ENCODE measurements at places on chromosomes 4 and X. TPM values are rescaled to one million over a fixed set of nuclear protein-coding genes. Genes with fewer than 3 reads are reported as not detected.

DNA sequence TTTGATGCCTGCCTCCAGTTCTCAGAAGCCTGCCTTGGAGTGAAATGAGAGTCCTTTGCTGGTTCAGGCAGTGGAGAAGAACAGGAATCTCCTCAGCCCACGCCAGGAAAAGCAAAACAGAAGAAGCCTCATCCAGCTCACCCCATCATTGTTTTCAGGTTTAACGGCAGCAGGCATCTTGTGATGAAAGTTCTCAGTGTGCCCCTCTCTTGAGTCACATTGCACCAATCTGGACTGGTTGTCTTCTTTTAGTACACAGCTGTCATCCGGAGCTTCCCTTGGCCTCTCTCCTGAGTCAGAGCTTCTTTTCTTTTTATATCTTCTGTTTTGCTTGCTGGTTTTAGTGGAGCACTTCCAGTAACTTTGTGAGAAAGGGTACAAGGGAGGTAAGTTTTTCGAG lies 50.9 kb downstream of the TSPAN7 start:
- H3K27ac ChIP-seq: no peak overlapping the region
- H3K36me3 ChIP-seq: no peaks in the 10 kb centered on the region
- no peak for DNase-seq

Gene CYLC1
- total RNA-seq: not detected

DNA sequence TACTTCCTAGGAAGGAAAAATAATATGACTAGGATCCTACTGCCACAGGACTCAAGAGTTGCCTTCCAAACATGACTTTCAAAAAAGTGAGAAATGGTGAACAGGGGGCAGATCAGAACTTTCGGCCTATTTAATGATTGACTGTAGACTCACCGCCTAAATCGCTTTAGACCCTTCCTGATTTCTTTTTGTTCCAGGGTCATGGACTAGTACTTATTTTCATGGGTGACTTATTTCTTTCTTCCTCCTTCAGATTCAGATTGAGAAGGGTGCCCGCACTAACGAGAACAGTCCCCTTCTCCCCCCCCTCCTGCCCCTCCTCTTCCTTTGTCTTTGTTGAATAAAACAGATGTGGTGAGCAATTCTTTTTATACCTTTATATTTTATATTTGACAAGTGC lies 48.0 kb upstream of the KLHL8 start:
- H3K4me3 ChIP-seq: no peak overlapping the region
- no peaks in the 10 kb centered on the region for H3K36me3 ChIP-seq
- no peak for DNase-seq
- H3K4me1 ChIP-seq: no peaks in the 10 kb centered on the region
- no peaks in the 10 kb centered on the region for H3K27me3 ChIP-seq
- H3K27ac ChIP-seq: no peak overlapping the region

Gene STK32B
- total RNA-seq: 0.68 TPM

DNA sequence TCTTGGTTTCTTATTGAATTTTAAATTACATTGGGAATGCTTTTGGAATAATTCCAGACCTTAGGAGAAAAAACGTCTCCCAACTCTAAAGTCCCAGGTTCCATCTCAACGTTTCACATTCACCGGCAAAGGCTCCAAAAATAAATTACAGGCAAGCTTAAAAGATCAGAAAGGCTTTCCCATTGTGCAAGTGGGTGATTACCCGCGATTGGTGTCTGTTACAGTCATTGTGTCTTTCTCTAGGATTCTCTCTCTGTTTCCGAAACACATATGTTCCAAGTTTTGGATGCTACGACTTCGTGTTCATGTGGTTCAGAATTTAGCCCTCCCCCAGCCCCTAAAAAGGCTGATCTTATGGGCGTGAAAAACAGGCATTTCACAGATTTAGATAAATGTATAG lies 41.8 kb downstream of the PALLD start:
- DNase-seq: no peak
- no peaks in the 10 kb centered on the region for H3K4me1 ChIP-seq

- H3K36me3 ChIP-seq: no peaks in the 10 kb centered on the region
- H3K4me3 ChIP-seq: no peak overlapping the region
- H3K27ac ChIP-seq: no peak overlapping the region
- H3K4me1 ChIP-seq: no peaks in the 10 kb centered on the region
Observed at GRCh38 chr4:41323179-41323578, 66.5 kb downstream of the UCHL1 start.

Gene RGN
- total RNA-seq: not detected

Gene TCP11X2
- total RNA-seq: not detected

DNA sequence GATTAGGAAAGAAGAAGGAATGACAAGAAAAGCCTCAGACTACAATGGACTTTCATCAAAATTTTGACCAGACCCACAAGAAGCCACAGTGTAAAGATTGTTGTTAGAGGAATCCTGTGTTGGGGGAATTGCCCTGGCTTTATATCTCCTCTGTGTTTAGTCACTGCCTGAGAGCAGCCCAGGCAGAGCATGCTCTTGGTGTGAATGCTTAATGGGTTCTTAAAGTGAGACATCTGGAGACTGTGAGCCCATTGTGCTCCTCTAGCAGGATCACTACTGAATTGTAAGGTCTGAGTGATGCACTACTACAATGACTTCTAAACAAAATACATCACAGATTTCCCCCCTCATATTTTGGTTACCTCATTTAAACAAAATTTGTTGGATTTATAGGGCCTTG lies 1860.5 kb upstream of the ADGRL3 start:
- H3K36me3 ChIP-seq: no peaks in the 10 kb centered on the region
- no peaks in the 10 kb centered on the region for H3K4me1 ChIP-seq
- H3K27ac ChIP-seq: no peak overlapping the region
- no peak for DNase-seq
- no peaks in the 10 kb centered on the region for H3K27me3 ChIP-seq
- H3K4me3 ChIP-seq: no peak overlapping the region

DNA sequence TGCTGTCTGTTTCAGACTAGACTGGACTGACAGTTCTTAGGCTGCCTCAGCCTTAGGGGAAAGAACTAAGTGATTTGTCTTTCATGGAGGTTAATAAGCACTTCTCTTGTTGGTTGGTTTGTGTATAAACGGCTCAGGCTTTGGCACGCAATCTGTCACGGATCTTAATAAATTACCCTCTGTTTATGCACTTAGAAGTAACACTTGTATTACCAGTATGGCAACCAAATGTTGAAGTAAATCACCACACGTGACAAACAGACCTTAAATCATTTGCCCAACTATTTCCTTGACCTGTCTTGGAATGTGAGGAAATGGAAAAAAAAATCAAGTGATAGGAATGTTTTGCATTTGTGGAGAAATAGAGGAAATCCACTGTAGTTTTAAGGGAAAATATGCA lies 69.9 kb downstream of the TEX13A start:
- no peak overlapping the region for H3K4me3 ChIP-seq
- H3K27ac ChIP-seq: no peak overlapping the region
- no peaks in the 10 kb centered on the region for H3K27me3 ChIP-seq
- no peaks in the 10 kb centered on the region for H3K36me3 ChIP-seq
- H3K4me1 ChIP-seq: no peaks in the 10 kb centered on the region

Gene UVSSA
- total RNA-seq: 29.2 TPM

Gene HTN3
- not detected for total RNA-seq

Gene USP51
- total RNA-seq: 0.68 TPM

- no peak for DNase-seq
- H3K27me3 ChIP-seq: no peaks in the 10 kb centered on the region
- H3K27ac ChIP-seq: no peak overlapping the region
- H3K4me3 ChIP-seq: no peak overlapping the region
Observed at GRCh38 chr4:95215991-95216605, 332.7 kb downstream of the UNC5C start.

Gene PPP1R2C
- not detected for total RNA-seq

- H3K36me3 ChIP-seq: no peaks in the 10 kb centered on the region
- no peak overlapping the region for H3K4me3 ChIP-seq
- H3K27me3 ChIP-seq: no peaks in the 10 kb centered on the region
- DNase-seq: no peak
- no peak overlapping the region for H3K27ac ChIP-seq
Observed at GRCh38 chrX:108399418-108400165, 38.6 kb downstream of the COL4A6 start.

DNA sequence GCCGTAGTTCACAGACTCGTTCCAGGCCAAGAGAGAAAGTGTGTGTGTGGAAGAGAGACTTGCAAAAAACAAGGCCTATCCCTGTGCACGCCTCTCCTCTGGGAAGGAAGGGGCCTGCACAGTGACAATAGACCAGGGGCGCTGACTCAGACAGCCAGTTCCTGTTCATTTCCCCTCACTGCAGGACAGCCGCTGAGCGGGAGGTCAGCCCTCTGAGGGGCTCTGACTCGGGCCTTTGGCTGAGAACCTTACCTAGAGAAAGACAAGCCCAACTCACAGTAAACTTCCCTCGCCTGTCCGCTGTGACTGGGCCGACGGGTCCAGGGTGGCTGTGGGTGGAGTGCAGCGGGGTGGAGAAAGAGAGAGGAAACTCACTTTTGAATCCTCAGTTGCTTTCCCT lies 52.1 kb downstream of the RTL5 start:
- H3K27me3 ChIP-seq: no peaks in the 10 kb centered on the region
- no peaks in the 10 kb centered on the region for H3K4me1 ChIP-seq
- H3K36me3 ChIP-seq: no peaks in the 10 kb centered on the region
- H3K4me3 ChIP-seq: no peak overlapping the region
- no peak overlapping the region for H3K27ac ChIP-seq

Gene GAR1
- 5.3 TPM for total RNA-seq

DNA sequence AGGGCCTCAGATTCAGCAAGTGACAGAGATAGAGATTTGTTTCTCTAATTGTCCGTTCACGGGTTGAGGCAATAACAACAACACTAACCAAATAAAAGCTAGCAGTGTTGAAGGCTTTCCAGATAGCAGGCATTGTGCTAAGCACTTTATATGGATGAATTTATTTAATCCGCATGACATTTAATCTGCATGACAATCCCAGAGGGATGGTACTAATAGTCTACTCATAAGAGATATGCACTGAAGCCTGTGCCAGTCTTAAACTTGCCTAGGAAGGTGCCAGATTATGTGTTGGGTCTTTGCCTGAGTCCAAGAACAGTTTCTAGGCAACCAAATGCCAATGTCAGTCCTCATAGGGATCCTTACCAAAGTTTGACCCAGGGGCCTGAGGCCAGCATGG lies 37.7 kb upstream of the FAT1 start:
- no peak overlapping the region for H3K4me3 ChIP-seq
- DNase-seq: no peak

DNA sequence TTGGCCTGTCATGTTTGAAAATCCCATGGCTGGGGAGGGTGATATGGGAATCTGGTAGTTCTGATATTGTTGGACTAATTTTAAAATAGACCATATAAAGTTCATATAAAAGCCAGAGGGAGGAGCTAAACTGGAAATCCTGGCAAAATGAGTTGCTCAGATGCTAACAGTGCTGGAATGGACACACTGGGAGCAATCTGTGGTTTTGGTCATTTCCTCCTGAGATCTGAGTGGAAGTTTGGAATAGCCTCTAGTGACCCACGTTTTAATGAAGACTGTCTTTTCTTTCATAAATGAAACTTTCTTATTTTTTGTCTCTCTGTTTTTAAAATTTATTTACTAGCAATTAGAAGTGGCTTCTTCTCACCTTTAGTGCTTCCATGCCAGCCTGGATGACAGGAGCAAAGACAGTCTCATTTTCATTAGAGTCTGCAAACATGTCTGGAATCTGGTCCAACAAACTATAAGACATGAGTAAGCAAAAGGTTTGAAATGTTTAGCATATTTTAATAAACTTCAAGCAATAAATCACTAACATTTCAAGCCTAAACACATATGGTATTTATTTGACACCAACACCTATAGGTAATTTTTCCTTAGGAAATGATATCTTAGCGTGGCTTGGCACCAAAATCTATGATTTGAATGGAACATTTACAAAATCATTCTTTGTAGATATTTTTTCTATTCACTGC lies 66.6 kb downstream of the METTL14 start:
- peaks cover 7% of the 10 kb centered on the region for H3K4me1 ChIP-seq
- no peak for DNase-seq
- H3K27ac ChIP-seq: peak overlapping the region; percentile 81
- H3K27me3 ChIP-seq: no peaks in the 10 kb centered on the region

DNA sequence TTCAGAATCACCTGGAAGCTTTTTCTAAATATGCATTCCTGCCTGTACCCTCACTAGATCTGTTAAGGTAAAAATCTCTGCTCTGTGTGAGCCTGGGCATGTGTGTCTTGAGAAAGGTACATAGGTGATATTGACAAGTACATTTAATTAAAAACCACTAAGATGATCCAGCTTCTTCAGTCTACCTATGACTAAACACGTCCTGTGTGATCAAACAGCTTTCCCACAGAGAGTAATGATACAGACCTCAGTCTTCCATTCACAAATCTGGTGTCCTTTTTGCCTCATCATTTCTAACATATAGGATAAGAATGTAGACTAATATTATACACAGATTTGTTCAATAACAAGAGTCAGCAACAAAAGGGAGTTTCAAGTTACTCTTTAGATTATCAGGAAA lies 42.6 kb downstream of the GALNT7 start:
- H3K36me3 ChIP-seq: no peaks in the 10 kb centered on the region
- no peaks in the 10 kb centered on the region for H3K27me3 ChIP-seq
- no peak for DNase-seq
- H3K4me1 ChIP-seq: no peaks in the 10 kb centered on the region
- no peak overlapping the region for H3K27ac ChIP-seq

DNA sequence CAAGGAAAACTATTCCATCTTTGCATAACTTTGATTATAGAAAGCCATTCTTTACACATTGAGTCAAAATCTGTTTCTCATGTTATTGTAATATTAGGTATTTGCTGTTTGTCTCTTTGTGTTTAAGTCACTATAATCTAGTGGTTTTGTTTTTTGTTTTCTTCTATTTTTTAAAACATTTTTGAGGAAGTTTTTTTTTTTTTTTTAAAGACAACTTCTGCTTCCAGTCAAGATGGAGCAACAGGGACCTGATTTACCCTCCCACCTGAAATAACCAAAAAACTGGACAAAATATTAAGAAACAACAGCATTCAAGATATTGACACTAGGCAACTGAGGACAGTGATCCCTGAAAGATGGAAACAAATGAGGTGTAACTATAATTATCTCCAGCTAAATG lies 18.4 kb upstream of the NSUN7 start:
- peak overlapping the region; percentile 43 for H3K27ac ChIP-seq
- no peak for DNase-seq
- H3K4me3 ChIP-seq: no peak overlapping the region
- H3K27me3 ChIP-seq: no peaks in the 10 kb centered on the region
- H3K36me3 ChIP-seq: no peaks in the 10 kb centered on the region

- no peaks in the 10 kb centered on the region for H3K4me1 ChIP-seq
- no peak for DNase-seq
- H3K36me3 ChIP-seq: no peaks in the 10 kb centered on the region
- H3K27me3 ChIP-seq: no peaks in the 10 kb centered on the region
Observed at GRCh38 chr4:20512033-20512792, 188.0 kb upstream of the PACRGL start.

Gene OGT
- total RNA-seq: 146 TPM

GRCh38 chrX:78958419-78959116 lies 13.4 kb downstream of the P2RY10 start:
- no peak for DNase-seq
- H3K4me1 ChIP-seq: no peaks in the 10 kb centered on the region

Gene NEIL3
- total RNA-seq: 0.95 TPM

Gene GDPD2
- 68.1 TPM for total RNA-seq

Gene GPR173
- 1.8 TPM for total RNA-seq

DNA sequence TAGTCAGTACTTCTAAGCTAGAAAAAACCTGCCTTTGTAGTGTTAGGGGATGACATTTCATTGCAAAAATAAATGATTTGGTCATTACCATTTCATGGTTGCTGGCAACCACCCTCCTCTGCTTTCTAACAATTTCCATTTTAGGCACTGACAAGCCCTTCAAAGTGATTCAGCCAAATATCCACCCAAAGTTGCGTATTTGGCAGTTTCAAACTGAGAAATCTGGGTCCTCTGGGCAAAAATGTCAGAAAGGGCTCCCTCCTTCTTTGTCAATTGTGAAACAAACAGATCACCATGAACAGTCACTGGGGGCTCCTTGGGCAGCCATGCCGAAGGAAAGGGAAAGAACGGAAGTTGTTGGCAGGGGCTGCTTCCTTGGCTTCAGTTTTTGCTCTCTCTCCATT lies 33.0 kb downstream of the PLAC1 start:
- no peak overlapping the region for H3K27ac ChIP-seq
- no peak overlapping the region for H3K4me3 ChIP-seq
- DNase-seq: no peak
- H3K36me3 ChIP-seq: no peaks in the 10 kb centered on the region

Data from transverse colon (tissue), 4 donors.